ENCODE measurements at places on chromosomes 5 and 9. TPM values are rescaled to one million over a fixed set of nuclear protein-coding genes. Genes with fewer than 3 reads are reported as not detected.

The TGFBI gene
- 6.6 TPM for total RNA-seq

The FGFR4 gene
- 3.8 TPM for total RNA-seq

DNA sequence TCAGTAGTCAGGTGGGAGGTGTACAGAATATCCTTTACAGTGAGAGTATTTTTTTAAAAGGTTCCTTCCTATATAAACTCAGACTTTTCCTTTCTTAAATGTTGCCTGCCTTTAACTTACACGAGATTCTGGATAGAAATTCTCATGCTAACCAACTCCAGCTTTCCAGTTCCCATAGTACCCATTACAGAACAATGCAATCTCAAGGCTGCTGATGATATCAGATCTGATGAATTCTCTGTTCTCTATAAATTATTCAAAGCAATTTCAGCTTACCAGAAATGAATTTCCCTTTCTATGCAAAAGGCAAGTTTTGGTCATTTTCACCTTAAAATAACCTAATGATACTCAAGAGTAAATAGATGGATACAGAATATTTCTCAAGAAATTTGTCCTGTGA is 90.3 kb downstream of the NUDT12 start:
- no peak for DNase-seq

DNA sequence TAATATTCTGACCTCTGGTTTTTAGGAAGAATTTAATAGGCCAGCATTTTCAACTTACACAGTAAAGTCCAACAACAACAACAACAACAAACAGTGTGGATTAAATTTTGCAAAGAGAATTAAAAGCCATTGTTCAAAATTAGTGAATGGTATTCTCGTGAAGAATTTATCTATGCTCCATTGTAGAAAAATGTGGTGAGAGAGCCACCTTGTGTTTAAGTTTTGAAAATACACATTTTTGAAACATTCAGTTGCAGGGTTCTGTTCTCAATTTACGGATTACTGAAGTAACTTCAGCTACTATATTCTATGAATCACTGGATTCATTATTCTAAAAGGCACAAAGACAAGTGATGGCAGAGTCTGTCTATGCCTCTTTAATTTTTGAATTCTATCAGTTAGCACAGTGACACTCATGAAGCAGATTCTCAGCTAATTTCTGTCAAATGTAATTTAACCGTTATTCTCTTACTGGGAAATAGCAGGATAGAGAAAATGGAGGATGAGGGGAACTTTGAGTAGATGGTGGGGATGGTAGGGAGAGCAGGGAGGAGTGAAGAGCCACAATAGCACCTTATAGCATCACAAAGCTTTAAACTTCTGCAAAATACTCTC is 11.0 kb downstream of the CCDC152 start:
- no peak for DNase-seq

The DBH gene
- total RNA-seq = not detected

The PIGO gene
- total RNA-seq = 19.1 TPM

DNA sequence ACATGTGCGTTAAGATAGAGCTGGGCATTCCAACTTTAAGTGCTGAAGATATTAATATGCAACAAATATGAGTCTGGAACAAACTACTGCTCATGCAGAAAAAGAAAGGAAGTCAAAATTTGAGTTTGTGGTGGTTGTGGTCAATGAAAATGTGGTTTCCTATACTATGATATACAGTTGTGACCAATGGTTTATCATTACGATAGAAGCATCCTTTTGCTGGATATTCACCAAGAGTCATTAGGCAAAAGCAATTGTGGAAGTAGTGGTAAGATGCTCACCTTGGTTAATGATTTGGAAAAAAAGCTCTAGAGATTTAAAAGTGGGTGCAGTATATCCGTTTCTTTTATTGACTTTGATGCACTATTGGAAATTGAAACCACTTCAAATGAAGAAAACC is 1007.0 kb downstream of the NR2F1-AS1 start:
- DNase-seq = no peak

- DNase-seq = no peak
Observed at GRCh38 chr5:59055745-59056448, 473.0 kb downstream of the RAB3C start.

- DNase-seq = no peak
Observed at GRCh38 chr5:16542236-16542635, 74.6 kb downstream of the RETREG1 start.

GRCh38 chr5:140553657-140554056 is 3.6 kb downstream of the SRA1 start:
- no peak for DNase-seq

The DOCK8 gene
- total RNA-seq = 160 TPM
